ENCODE measurements at places on chromosomes 2 and 18. TPM values are rescaled to one million over a fixed set of nuclear protein-coding genes. Genes with fewer than 3 reads are reported as not detected.

MAP3K20 gene
- total RNA-seq = 15.1 TPM

UGT1A5 gene
- 0.22 TPM for total RNA-seq

C2orf92 gene
- total RNA-seq = 9.0 TPM

UGT1A8 gene
- not detected for total RNA-seq

LIMS3 gene
- total RNA-seq = 1.7 TPM

RIT2 gene
- total RNA-seq = not detected

CREG2 gene
- not detected for total RNA-seq

SCN3A gene
- total RNA-seq = not detected

GPATCH11 gene
- total RNA-seq = 2.7 TPM

GATA6 gene
- 0.11 TPM for total RNA-seq

ANKRD29 gene
- 0.11 TPM for total RNA-seq

FARSB gene
- 9.0 TPM for total RNA-seq

SNORC gene
- total RNA-seq = 0.33 TPM

MREG gene
- total RNA-seq = 8.1 TPM

KATNAL2 gene
- 2.3 TPM for total RNA-seq

SERPINB7 gene
- 0.79 TPM for total RNA-seq

ESPNL gene
- total RNA-seq = 7.5 TPM

RBM43 gene
- 4.3 TPM for total RNA-seq

TNFRSF11A gene
- not detected for total RNA-seq

CAPN14 gene
- total RNA-seq = under 0.01 TPM

NPAS2 gene
- 23.9 TPM for total RNA-seq

MC5R gene
- total RNA-seq = not detected

MSTN gene
- not detected for total RNA-seq

ATP6V1B1 gene
- total RNA-seq = not detected

KYNU gene
- 0.98 TPM for total RNA-seq

SIX3 gene
- not detected for total RNA-seq

CLEC4F gene
- not detected for total RNA-seq

CERKL gene
- total RNA-seq = not detected

OSBPL1A gene
- 33.9 TPM for total RNA-seq

TRIM54 gene
- total RNA-seq = not detected

ACMSD gene
- not detected for total RNA-seq

ATP8B1 gene
- total RNA-seq = 18.4 TPM

PDCL3 gene
- total RNA-seq = 11.4 TPM

CDCA7 gene
- total RNA-seq = 3.1 TPM

ATP6V1C2 gene
- total RNA-seq = not detected

SCN2A gene
- total RNA-seq = 0.11 TPM

DNAH6 gene
- 0.39 TPM for total RNA-seq

ALK gene
- total RNA-seq = under 0.01 TPM

EGR4 gene
- not detected for total RNA-seq

ERBB4 gene
- total RNA-seq = not detected

ST6GAL2 gene
- total RNA-seq = under 0.01 TPM

NEU4 gene
- total RNA-seq = not detected

FSIP2 gene
- 2.6 TPM for total RNA-seq

PKDCC gene
- 1.1 TPM for total RNA-seq

NYAP2 gene
- total RNA-seq = not detected

DCTN1 gene
- 148 TPM for total RNA-seq

HSBP1L1 gene
- 20.8 TPM for total RNA-seq

RAB17 gene
- total RNA-seq = under 0.01 TPM

CSRNP3 gene
- 7.5 TPM for total RNA-seq

SELENOI gene
- total RNA-seq = 13.0 TPM

SPP2 gene
- not detected for total RNA-seq

DOK1 gene
- total RNA-seq = 4.9 TPM

DNAH7 gene
- total RNA-seq = 0.11 TPM
